ENCODE measurements at places on chromosomes 13 and 19.

DNA sequence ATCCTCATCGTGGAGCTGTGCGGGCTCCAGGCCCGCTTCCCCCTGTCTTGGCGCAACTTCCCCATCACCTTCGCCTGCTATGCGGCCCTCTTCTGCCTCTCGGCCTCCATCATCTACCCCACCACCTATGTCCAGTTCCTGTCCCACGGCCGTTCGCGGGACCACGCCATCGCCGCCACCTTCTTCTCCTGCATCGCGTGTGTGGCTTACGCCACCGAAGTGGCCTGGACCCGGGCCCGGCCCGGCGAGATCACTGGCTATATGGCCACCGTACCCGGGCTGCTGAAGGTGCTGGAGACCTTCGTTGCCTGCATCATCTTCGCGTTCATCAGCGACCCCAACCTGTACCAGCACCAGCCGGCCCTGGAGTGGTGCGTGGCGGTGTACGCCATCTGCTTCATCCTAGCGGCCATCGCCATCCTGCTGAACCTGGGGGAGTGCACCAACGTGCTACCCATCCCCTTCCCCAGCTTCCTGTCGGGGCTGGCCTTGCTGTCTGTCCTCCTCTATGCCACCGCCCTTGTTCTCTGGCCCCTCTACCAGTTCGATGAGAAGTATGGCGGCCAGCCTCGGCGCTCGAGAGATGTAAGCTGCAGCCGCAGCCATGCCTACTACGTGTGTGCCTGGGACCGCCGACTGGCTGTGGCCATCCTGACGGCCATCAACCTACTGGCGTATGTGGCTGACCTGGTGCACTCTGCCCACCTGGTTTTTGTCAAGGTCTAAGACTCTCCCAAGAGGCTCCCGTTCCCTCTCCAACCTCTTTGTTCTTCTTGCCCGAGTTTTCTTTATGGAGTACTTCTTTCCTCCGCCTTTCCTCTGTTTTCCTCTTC, 6.3 kb downstream of the MYADM start:
- no peak for DNase-seq

DNA sequence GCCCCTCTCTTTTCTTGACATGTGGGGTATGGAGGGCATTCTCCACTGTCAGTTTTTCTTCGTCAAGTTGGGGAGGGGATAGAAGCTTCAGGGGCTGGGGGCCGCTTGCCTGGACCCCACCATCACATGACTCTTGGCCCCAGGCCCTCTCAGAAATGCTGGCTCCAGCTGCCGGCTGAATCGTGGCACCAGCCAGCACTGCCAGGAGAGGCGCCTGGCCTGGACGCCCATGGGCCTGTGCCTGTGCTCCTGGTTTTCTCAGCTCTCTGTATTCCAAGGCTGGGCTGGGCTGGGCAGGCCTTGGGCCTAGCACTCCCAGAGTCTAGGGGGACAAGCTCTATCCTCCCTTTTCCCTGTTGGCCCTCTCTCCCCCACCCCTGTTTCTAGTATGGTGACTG, 38.6 kb downstream of the LYL1 start:
- DNase-seq = no peak

- no peak for DNase-seq
Measured at GRCh38 chr13:19781526-19781925, 1.2 kb downstream of the PSPC1 start.

- DNase-seq = no peak
Measured at GRCh38 chr13:112184261-112184660, 117.3 kb downstream of the SOX1 start.

DNA sequence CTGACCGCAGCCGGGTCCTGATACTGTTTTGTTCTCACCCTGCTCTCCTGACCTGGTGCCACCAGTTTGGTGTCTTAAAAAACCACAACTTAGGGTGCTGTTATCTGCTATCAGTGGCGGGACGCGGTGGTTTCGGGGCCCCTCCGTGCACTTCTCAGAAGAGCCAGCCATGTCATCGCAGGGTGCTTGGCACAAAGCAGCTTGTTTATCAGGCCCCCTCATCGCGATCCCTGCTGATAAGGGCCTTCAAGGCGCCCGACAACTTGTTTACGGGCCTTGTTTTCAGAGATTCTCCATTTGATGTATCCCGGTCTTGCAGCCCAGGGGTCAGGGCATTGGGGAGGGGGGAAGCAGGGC, 58.1 kb upstream of the KLF2 start:
- DNase-seq = no peak

- no peak for DNase-seq
Measured at GRCh38 chr13:110138700-110139036, 168.3 kb downstream of the COL4A1 start.

DNA sequence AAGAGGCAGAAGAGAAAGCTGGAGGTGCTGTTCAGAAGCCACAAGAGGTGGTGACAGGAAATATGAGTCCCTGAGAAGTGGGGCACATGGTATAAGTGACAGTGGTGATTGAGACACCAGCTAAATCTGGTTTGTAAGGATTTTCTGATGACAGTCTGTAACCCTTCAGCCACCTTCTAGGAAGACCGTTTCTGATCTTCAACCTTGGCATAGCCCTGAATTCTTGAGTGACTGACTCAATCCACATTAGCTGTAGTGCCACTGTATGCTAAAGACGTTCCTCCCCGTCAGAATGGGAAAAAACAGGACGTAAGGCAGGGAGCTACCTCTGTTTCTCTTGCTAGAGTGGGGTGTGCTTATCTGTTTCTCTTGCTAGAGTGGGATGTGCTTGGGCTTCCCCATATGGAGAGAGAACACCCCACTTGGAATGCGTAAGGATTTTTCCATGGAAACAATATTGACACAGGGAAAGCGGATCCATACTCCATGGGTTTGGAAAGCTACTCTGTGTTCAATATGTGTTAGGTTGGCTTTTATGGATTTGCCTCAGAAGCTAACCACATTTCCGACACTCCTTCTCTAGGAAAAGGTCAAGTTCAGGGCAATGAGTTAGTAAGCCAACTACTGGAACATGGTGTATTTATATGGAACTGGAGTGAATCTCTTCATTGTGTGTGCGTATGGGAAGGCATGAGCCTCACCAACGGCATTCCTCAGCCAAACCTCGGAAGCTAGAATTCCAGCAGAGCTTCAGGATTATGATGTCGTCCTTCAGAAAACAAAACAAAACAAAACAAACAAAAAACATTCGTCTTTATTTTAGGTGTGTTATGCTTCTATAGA, 948.8 kb upstream of the SLC10A2 start:
- DNase-seq = no peak

DNA sequence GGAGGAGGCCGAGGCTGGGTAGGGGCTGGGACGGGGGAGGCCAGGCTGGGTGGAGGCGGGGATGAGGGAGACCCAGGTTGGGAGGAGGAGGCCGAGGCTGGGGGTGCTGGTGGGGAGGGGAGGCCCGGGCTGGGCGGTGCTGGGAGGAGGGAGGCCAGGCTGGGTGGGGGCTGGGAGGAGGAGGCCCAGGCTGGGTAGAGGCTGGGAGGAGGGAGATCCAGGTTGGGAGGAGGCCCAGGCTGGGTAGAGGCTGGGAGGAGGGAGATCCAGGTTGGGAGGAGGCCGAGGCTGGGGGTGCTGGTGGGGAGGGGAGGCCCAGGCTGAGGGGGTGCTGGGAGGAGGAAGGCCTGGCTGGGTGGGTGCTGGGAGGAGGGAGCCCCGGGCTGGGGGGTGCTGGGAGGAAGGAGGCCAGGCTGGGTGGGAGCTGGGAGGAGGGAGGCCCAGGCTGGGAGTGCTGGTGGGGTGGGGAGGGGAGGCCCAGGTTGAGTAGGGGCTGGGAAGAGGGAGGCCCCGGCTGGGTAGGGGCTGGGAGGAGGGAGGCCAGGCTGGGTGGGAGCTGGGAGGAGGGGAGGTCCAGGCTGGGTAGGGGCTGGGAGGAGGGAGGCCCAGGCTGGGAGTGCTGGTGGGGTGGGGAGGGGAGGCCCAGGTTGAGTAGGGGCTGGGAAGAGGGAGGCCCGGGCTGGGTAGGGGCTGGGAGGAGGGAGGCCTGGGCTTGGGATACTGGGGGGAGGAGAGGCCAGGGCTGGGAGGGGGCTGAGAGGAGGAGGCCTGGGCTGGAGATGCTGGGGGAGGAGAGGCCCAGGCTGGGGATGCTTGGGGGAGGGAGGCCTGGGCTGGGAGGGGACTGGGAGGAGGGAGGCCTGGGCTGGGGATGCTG, 10.7 kb downstream of the TPGS1 start:
- no peak for DNase-seq

- DNase-seq = no peak
Measured at GRCh38 chr19:1168572-1169410, 5.3 kb downstream of the SBNO2 start.

GRCh38 chr19:1768918-1769644, 15.8 kb downstream of the ONECUT3 start:
- no peak for DNase-seq

DNA sequence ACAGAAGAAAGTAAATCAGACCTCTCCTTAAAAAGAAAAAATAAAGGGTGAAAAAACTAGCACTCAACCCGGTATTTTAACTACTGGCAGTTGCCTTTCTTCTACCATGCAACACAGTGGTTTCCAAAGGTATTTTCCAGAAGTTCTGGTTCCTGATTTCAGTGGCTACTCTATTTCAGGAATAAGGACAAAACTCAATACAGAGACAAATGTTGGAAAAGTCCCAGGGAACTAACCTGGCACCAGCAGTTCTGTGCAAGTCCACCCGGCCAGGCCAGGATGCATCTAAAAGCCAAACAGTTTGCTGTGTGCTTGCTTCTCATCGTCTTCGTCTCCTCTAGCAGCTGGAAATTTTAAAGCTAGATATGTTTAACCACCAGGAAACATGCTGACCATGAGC, 52.5 kb downstream of the FOXO1 start:
- DNase-seq = no peak

DNA sequence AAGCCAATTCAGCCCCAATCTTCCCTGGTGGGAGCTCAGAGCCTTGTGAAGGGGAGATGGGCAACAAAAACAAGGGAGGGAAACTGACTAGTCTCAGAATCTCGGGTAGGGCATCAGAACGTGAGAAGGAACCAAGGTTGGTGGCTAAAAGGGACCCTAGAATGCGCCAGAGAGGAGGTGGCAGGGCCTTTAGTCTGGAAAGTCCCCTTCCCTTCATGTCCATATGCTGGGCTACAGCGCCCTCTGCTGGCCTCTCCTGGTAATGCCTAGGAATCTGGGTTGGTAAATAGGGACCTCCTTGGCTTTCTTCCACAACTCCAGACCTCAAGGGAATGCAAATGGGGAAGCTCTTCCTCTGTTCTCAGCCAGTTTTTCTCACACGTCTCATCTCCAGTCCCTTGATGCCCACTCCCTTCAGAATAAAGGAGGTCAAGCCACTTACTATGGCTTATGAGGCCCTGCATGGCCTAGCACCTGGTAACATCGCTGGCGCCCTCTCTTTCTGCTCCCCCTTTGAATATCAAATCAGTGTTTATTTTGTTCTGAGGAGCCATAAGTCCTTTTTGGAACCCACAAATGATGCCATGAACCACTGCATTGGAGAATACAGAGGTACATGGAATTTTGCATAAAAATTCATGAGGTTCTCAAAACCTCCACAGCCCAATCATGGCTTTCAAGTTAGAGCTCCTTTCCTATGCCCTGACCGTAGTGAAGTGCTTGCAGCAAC, 1.4 kb upstream of the CCDC97 start:
- DNase-seq = peak; percentile 86

- DNase-seq = no peak
Measured at GRCh38 chr13:103055166-103055565, 11.1 kb downstream of the SLC10A2 start.

DNA sequence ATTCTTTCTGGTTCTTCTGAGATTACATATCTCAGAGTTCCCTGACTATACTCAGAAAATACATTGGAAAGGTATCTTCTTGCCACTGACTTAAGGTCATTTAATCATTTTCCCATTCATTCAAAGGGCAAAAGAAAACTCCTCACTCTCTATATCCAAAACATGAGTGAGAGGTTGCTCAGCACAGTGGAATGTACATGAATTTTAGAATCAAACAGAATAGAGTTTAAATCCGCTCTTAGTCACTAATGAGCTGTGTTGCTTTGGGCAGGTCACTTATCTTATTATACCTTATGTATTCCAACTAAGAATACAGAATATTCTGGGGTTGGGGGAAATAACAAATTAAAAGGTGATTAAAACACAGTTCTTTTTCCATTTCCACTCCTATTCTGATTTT, 452.6 kb upstream of the KLF12 start:
- DNase-seq = no peak

DNA sequence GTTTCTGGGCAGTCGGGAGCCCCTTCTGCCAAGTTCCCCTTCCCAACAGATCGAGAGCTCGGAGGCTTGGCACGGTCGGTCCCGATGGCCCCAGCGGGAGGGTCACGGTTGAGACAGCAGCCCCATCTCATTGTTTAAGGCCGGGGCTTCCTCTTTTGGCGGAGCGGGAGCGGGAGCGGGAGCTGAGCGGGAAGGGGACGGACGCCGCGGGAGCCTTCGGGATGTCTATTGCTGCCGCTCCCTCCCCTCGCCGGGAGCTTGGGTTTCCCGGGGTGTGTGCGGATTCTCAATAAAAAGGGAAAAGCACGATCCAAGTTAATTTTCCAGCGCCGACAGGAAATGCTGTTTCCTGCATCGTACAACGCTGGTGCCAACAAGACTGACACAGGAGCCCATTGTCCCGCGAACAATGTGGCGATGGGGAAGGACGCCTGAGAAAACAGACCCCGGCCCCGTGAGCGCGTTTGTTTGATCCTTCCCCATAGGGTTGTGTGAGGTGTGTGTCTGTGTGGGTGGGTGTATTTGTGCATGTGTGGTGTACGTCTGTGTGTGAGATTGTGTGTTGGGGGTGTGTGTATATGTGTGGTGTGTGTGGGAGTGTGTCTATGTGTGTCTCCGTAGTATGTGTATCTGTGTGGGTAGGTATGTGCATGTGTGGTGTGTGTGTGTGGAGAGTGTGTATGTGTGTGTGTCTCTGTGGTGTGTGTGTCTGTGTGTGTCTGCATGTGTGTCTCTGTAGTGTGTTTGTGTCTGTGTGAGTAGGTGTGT, 36.3 kb upstream of the FLT1 start:
- no peak for DNase-seq

- no peak for DNase-seq
Measured at GRCh38 chr13:41268764-41269163, 5.4 kb upstream of the MTRF1 start.

DNA sequence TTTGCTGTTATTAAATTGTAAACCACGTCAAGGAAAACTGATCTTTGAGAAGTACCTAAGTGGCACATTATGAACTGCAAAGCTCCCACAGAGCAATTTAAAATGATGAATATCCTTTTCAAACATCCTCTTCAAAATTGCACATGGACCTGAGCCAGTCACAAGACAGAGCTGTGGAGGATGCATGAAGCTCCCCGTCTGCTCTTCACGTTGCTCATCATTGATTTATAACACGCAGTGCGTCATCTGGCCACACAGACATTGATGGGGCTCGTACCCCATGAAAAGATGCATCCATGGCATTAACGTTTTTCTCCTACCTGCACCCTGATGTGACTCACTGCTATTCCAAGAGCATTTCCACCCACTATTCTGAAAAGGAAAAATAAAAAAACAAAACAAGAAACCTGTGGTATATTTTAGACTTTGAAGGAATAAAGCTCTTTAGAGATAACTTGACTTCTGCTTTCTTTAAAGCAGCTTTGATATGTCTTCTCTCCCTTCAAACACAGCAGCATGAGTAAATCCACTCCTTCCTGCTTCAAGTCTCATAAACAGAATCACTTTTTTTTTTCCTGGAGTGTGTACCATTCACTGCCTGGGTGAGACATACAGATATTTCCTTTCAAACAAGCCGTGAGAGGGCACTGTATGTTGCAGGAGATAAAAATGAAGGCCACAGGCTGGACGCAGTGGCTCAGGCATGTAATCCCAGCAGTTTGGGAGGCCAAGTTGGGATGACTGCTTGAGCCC, 7.2 kb upstream of the SERTM1 start:
- no peak for DNase-seq

GRCh38 chr19:359653-359925, 15.0 kb upstream of the MIER2 start:
- peak; percentile 8 for DNase-seq
